ENCODE measurements at places on chromosomes 4 and X.

GRCh38 chrX:10387011-10387410 is 230.2 kb downstream of the CLCN4 start:
- no peak for DNase-seq

- no peak for DNase-seq
Measured at GRCh38 chrX:104647084-104647483, 81.1 kb downstream of the IL1RAPL2 start.

DNA sequence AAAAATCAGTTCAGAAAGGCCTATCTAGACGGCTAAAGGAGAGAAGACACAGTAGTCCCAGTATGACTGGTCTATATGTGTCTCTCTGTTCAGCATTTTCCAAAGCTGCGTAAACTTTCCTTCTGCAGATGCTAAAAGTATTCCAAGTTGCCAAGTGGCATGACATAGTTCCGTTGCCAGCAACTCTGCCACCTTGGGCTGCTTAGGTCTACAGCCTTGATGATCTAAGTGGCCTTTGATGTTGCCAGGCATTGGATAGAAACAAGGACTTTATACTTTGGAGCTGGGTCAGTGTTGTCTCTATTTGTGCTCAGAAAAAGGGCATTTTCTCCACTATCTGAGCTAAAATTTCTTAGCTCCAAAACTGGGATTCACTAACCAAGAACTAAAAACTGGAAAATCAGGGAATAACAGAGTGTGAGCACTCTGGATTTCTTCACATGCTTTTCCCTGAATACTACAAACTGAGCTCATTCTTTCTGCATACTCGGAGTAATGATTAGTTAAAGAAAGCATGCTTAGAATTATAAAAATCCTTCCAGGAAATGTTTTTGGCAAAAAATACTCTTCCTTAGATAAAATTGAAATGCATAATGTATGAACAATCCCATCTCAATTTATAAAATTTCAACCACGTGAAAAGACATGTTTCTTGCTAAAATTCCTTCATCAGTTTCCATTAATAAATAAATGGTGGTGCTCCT is 191.4 kb downstream of the ADAMTS3 start:
- DNase-seq: no peak

- DNase-seq: no peak
Measured at GRCh38 chr4:91502365-91502764, 801.4 kb upstream of the GRID2 start.

- DNase-seq: no peak
Measured at GRCh38 chr4:13912966-13913365, 285.4 kb upstream of the BOD1L1 start.

DNA sequence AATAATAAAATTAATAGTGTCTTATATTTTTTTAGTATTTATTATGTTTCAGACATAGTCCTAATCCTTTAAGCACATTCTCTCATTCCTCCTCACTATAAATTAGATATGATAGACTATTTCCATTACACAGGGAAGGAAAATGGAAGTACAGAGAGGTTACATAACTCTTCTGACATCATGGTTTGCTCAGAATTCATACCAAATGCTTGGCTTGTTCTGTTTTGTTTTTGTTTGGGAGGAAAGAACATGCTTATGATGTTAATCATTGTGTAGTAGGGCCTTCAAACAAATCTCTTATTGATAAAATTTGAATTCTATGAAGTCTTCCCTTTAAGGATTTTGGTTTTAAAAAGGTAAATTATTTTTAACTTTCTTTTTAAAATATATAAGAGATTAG is 59.5 kb downstream of the RXFP1 start:
- no peak for DNase-seq

DNA sequence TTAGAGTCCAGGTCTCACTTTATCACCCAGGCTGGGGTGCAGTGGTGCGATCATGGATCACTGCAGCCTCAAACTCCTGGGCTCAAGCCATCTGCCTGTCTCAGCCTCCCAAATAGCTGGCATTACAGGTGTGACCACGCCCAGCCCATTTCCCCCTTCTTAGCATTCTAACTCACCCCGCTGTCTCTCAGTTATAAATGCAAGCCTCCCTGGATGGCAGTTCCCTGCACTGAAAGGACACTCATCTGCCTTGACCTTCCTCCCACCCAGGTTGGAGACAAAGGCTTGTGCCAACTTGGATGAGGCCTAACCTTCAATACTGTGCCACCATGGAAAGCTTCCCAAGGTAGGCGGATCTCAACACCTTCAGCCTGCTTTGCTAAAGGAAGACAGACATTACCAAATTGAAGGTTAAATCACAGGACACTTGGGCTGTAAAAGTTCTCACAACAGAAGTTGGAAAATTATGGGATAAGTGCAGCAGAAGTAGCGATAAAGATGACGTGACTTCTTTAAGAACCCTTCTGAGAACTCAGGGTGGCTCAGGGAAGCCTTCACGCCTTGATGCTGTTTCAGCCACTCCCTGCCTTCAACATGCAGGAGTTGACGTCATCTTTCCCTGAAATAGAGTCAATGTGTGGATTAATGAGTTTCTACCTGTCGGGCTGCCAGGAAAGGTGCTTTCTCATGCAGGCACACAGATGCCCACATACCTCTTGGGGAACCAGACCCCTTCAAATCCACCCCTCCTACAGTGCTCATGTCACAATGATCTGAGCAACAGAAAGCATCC is 10.6 kb upstream of the GPM6B start:
- no peak for DNase-seq

GRCh38 chr4:48223633-48224295 is 45.9 kb downstream of the TEC start:
- DNase-seq: no peak

DNA sequence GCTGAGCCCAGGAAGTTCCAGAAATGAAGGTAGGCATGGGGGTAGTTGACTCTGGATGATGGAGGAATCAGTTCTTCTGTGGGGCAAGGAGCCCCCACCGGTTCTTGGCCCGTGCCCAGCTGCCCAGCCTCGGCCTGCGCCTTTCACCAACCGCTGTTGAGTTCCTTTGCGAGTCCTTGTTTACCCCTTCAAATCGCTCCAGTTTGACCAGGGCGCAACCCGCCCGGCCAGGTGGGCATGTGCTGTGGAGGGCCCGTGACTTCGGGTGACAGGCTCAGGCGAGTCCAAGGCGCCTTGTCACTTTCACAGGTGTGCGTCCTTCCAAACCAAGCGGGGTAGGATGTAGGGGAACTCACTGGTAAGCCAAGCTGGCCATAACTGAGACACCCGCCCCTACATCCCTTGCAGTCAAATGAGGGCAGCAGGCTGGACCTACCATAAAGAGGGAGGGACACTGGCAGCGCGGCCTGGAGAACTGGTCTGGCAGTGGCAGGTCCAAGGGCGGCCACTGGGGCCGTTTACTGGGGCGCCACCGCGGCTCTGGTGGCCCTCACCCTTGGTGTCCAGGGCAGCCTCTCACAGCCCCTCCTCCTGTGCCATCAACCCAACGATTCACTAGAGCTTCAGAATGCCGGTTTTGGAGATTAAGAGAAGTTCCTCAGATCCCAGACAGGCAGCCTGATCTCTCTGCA is 160.3 kb upstream of the ZIC3 start:
- DNase-seq: no peak

- DNase-seq: no peak
Measured at GRCh38 chr4:52865300-52865699, 3.2 kb downstream of the RASL11B start.

DNA sequence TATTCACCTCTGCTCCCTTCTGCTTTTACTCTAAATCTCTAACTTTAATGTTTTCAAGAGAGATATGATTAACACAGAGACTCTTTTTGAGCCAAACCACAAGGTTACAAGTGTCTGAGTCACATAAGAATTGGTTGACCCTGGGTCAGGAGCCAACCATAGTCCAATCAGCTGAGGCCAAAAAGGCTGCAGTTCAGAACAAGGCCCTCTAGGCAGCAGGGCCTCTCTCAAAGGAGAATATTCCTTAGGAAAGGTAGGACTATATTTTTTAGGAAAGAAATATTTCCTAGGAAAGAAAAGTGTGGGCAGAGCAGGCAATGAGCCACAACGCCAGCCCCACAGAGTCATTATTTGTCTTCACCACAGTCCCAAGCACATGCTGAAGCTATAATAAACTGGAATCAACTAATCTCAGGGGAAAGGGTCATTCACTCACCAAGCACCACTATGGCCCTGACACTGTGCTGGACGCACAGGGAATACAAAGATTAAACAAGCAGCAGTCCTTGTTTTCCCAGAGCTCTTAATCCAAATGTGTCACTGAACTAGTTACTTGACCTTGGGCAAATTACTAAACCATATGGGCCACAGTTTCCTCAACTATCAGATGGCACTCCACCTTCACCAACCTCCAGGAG is 2.2 kb downstream of the ATP8A1 start:
- no peak for DNase-seq

- no peak for DNase-seq
Measured at GRCh38 chrX:155231163-155231562, 14.9 kb downstream of the VBP1 start.

DNA sequence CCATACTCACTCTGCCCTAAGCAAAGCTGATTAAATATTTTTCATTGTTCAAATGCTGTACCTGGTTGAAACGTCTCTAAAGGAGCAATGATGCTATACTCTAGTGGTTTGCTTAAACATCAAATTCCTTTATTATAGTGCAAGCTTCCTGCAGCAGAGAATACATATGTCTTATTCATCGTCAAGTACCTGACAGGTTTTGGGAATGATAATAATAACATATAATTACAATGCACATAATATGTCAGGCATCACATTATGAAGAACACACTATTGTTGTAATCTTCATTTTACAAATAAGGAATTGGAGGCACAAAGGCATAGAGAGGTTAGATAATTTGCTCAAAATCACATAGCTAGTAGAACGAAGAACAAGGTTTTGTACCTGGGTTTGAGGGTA is 151.6 kb downstream of the GRIA2 start:
- DNase-seq: no peak

- no peak for DNase-seq
Measured at GRCh38 chrX:8319359-8319758, 145.3 kb upstream of the VCX3B start.

- DNase-seq: no peak
Measured at GRCh38 chr4:139866276-139866962, 200.8 kb downstream of the MGST2 start.

DNA sequence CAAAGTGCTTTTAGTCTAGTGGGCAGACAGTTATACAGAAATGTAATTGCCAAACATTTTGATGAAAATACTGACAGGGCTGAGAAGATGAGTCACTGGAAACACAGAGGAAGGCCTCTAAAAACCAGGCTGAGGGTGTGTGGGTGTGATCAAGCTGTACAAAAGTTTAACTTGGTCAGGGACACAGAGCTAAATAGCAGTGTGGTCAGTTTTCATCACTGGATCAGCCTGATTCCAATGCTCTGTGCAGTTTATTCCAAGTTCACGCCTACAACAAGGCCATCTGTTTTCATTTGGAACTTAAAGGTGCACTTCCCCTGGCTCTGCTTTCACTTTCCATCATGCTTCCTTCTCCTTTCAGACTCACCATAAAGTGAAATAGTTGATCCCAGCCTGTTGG is 10.6 kb downstream of the CENPVL3 start:
- no peak for DNase-seq

DNA sequence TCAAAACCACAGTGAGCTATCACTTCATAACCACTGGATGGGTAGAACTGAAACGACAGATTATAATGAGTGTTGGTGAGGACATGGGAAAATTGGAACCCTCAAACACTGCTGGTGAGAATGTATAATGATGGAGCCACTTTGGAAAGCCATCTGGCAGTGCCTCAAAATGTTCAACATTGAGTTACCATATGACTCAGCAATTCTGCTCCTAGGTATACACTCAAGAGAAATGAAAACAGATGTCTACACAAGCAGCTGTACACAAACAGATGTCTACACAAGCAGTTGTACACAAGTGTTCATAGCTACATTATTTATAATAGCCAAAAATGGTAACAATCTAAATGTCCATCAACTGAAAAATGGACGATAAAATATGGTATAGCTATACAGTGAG is 143.9 kb downstream of the PDGFRA start:
- no peak for DNase-seq

- no peak for DNase-seq
Measured at GRCh38 chrX:52270453-52271116, 85.9 kb downstream of the MAGED4 start.
